DMS53 (cell line): ENCODE measurements at places on chromosomes 2 and 18.

DNA sequence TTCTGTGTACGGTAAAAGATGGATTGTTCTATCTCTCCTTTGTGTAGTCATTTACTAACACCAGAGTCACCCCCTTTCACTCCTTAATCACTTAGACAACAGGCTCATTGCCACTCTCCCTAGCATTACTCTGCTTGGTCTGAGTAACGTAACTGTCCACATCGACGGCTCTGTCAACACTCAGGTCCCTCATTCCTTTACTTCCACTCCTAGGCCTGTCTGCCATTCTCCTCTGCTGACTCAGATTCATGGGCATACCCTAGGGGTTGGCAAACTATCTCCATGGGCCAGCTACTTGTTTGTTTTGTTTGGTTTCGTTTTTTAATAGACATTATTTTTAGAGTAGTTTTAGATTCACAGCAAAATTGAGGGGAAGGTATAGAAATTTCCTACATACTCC is 243.9 kb downstream of the NR4A2 start:
- DNase-seq: peak; percentile 58

DNA sequence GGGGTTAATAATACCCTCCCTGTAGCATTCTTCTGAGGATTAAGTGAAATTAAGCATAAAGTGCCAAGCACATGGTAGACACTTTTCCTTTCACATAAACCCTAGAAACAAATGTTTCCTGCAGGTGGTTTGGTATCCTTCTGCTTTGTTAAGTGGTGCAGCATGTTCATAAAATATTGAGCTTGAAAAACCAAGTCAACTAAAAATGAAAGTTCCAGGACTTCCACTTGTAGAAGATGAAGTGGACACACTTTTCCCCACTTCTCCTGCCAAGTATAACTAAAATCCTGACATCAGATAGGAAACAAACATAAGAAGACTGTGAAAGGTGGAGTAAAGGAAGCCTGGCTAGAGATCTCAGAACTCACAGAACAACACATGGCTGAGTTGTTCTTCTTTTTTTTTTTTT is 90.5 kb downstream of the COLEC12 start:
- no peak for DNase-seq

- no peak for DNase-seq
Observed at GRCh38 chr2:152655880-152656279, 61.4 kb downstream of the PRPF40A start.

- DNase-seq: no peak
Observed at GRCh38 chr2:199777315-199777714, 73.7 kb downstream of the FTCDNL1 start.

DNA sequence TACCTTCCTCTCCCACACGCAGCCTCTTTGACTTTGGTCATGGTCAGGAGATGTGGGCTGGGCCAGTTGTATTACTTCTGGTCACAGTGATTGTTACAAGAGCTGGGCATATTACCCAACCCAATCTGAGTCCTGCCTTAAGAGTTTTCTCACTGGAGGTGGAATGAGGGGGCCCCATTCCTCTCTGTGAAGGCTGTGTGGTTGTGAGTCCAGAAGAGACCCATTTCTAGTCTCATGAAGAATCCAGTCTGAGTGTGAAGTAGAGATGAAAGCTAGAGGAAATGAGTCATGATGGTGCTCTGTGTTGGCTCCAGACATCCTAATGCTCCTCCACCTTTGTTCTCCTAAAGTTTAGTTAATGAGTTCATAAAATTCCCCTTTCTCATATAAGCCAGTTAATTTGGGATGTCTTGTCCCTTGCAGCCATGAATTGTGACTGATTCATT is 50.8 kb upstream of the RASGRP3 start:
- peak; percentile 11 for DNase-seq

DNA sequence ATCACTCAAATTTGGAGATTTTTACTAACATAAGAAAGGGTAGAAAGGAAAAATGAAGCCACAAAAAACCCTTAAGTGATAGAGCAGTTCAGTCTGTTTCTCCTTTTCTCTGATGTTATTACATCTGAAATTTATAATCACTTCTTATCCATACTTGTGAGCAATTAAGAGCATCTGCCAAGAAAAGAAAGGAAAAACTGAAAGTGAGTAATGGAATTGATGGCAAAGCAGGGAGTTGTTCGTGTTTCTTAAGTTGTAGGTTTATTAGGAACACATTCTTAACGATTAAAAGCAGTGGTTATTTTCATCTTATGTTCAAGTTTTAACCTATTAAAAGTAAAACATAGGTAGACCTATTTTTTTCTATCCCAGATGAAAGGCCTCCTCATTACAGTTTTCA is 277.7 kb downstream of the RND3 start:
- no peak for DNase-seq

DNA sequence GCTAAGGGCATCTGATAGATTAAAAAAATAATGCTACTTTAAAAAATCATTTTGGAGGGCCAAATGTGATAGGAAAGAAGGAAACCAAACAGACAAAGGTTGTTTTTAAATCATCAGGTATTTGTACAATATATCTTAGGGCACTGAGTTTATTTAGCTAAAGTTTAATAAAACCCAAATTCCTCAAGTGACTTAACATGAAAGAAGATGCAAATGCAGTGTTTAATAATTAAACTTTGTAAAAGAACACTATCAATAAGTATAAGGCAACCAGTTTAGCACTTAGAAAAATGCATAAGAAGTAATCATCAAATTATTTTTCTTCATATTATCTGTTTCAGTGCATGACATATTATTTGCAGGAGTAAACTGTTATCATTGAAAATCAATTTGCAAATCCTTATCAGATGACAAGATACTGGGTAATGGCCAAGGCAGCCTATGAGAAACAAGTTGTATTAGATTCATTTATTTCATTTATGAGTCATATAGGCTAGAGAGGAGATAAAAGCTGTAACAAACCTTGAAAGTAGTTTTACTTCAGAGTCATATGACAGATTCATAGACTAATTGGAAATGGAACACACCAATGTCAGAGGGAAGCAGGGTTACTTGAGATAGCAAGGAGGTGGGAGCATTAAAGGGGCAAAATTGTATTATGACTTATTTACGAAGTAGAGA is 165.5 kb downstream of the GCA start:
- DNase-seq: no peak

DNA sequence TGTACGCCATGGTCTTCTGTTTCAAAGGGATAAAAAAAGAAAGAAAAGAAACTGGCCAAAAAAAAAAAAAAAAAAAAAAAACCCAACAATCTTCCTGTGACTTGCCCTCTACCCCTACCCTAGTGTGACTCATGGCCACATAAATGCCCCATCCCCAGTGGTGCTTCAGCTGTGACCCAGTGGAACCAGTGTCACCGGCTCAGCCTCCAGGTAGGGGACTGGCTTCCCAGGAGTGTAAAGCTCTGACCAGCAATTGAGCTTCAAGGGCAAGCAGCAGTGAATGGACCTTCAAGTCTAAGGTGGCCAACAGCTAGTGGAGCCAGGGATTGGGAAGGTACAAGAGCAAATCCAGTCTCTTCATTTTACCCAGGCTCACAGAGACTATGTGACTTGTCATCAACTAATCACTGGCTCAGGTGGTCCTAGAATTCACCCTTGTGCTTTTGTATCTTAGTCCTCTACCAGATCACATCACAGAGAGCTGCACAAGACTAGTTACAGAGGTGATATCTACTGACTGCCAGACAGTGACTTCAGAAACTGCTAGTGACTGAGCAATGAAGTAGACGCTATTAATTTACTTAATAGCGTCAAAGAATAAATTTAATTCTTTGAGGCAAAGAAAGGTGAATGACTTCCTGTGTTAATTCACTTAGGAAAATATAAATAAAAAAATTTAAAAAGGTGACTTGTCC is 1.3 kb upstream of the TGFBRAP1 start:
- DNase-seq: peak; percentile 65

- DNase-seq: no peak
Observed at GRCh38 chr2:82667491-82667890, 1791.6 kb downstream of the SUCLG1 start.

DNA sequence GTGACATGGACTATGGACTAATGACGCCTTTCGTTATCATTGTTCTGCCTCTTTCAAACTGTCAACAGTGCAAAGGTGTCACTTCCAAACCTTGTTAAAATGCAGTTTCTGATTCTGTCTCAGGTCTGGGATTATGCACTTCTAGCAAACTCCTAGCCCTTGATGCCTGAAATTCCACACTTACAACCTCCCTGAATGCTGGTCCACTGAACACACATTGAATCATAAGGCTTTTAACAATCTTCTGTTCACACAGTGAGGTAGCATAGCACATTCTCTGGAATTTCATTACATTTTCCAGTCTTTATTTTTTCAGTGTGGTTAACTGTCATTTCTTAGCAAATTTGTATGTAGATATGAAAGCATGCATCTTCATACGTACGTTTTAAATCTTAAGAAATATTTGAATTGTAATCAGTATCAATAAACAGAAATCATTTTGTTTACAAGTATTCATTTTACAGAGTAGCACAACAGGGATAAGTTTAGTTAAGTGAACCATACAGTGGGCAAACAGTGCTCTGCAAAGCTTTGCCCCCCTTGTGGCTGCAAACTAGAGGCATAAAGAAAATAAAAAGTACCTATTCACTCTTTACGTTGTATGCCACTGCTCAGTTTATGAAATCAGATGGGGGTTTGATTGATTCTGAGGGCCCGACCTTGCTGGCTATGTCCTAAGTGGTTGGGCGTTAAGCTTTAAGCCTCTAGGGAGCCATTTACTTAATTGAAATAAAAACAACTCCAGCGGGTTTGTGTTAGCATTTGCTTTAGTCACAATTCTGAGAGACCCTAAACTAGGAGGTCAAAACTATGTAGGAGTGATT is 250.8 kb downstream of the LRRTM1 start:
- no peak for DNase-seq

GRCh38 chr2:174925046-174925784 is 80.0 kb downstream of the CHN1 start:
- DNase-seq: no peak

DNA sequence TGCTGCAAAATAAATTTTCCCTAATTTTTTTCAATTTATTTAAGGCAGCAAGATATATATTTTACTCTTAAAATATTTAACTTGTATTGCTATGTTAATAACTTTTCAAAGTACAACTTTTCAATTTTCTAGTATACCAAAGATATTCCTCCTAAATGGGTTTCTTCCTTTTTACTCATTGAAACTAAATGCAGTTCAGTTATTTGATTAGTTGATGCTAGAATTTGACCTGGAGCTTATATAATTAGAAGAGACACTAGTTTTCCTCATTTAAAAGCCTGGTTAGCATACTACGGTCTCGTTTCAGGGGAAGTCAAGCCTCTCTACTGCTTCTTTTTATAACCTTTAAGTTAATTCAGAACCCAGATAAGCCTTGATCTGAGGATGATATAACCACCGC is at the start of gene ARHGEF33:
TSS of gene ARHGEF33 (plus strand) at position 301 of the 400 bp plus-strand sequence. CDS start 29,573 bp downstream, outside the sequence.
- DNase-seq: no peak

- DNase-seq: no peak
Observed at GRCh38 chr2:8314063-8314462, 367.8 kb upstream of the ID2 start.

DNA sequence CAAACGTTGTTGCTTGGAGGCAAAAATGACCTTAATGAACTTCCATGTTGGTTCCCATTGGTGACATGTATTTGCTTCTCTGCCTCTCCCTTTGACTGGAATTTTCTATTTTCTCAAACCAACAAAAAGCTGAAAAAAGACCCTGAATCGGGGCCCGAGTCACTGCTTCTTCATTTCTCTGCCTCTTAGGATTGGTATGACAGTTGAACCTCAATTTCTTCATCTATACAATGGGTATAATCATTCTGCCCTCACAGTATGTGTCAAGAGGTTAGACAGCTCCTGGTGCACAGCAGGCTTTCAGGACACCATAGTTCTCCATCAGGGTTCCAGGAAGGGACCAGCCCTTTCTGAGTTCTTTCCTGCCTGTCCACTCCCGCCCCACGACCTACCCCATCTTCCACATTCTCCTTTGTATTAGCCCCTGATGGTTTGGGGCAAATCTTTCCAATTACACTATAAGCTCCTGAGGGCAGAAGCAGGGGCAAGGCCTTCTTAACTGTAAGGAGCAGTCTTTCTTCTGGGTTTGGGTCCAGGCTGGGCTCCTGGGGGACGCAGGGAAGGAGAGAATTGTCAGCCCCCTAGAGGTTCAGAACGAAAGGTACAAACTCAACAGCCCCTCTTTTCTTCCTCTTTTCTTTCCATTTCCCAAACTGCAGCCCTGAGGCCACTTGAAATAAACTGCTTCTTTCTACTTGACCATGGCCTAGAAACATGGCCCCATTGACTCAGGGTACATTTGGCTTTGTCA is 6.3 kb upstream of the PKDCC start:
- no peak for DNase-seq

DNA sequence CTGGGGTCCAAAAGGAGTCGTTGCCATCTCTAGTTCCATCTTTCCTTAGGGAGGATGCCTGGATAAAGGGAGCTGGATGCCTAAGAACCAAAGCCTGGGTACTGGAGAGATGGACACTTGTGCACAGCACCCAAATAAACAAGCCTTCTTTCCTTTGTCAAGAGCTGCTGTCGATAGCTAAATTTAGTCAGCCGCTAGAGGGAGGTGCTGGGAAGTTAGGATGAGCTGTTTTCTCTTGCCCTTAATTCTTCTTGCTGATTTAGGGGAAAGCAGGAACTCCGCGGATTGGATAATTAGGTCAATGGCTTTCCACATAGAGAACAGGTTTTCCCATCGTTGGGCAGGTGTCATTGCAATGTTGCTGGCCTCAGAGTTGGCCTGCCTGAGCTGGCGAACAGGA is 30.9 kb upstream of the SERPINB12 start:
- DNase-seq: peak; percentile 97

- no peak for DNase-seq
Observed at GRCh38 chr18:35477497-35477896, 20.3 kb downstream of the INO80C start.

DNA sequence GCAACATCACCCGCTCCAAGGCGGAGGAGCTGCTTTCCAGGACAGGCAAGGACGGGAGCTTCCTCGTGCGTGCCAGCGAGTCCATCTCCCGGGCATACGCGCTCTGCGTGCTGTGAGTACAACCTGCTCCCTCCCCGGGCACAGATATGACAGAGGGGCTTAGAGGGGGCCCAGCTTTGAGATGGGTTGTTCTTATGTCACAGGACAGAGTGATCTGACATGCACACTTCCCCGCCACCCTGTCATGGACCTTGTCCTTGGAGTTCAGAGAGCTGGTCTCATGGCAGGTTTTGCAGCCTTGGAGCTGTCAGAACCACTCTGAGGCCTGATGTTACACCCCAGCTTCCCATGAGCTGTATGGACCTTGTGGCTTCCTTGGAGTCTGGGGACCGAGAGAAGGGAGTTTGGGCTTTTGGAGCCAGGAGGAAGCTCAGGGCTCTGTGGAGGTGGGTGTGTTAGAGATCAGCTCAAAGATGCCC is 398 bp downstream of the INPP5D start:
- DNase-seq: peak; percentile 46

- DNase-seq: no peak
Observed at GRCh38 chr2:122754561-122754960, 999.1 kb downstream of the TSN start.
